ENCODE measurements at places on chromosomes 7 and 10.

DNA sequence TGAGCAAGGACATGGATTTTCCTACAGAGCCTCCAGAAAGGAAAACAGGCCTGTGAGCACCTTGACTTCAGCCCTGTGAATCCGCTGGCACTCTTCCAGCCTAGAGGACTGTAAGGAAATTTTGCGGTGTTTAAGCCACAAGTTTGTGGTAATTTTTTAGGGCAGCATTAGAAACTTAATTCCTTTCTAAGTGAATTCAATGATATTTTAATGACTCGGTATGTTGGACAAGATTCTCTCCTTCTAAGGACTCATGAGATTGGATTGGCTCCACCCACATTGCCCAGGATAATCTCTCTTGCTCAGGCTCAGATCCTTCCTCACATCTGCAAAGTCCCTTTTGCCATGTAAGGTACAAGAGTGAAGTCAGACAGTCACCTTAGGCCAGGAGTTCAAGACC lies 4.5 kb downstream of the LYZL2 start:
- no peak for DNase-seq

GRCh38 chr7:105309235-105310169 lies 79.2 kb downstream of the SRPK2 start:
- DNase-seq = no peak

DNA sequence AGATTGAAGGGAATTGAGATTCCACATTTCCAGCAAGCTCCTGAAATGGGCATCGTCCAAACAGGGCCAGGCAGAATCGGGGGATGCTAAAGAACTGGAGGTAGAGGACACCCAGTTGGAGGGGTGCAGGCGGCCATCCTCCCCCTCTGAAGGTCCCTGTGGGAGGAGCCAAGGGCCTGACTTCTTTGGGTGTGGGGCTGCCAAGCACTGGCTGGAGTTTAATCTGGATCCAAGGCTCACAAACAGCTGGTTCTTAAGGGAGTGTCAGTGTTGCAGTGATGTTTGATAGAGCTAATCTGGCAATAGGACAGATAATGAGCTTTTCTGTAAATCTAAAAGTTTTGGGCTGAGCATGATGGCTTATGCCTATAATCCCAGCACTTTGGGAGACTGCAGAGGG lies 20.8 kb downstream of the TSPAN14 start:
- no peak for DNase-seq

DNA sequence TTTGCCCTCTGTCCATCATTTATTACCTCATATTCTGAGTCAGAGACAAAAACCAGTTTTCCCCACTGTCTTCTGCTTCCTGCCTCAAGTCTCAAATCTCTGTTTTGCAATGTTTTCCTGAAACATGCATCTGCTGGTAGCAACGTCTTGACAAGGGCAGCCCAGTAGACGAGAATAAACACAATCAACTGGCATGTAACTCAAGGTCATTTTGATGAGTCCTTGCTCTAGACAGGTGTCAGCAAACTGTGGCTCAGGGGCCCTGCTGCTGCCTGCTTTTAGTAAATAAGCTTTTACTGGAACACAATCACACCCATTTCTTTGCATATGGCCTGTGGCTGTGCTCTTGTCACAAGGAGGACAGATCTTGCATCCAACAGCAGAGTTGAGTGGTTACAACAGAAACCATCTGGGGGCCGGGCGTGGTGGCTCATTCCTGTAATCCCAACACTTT lies 59.8 kb downstream of the ITIH5 start:
- no peak for DNase-seq

DNA sequence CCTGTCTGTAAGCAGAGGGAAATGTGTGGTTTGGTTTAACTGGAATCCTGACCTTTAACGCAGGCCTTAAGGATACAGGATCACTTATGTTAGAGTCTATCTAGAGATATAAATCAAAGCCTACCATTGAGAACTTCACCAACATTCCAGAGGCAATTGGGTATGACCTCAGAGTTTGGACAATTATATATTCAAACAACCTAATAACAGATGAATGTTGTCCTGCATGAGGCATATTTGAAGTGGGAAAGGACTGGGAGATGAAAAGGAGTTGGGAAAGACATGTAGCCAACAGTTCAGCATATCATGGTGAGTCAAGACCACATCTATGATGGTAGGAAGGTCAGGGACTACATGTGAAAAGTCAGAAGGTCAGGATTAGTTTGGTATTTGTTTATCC lies 274.2 kb downstream of the DOCK4 start:
- no peak for DNase-seq

- DNase-seq = no peak
Observed at GRCh38 chr7:132966754-132967469, 115.0 kb downstream of the CHCHD3 start.
